ENCODE measurements at places on chromosomes 3 and 15.

GRCh38 chr3:110419096-110419495 is 652.5 kb upstream of the NECTIN3 start:
- no peak for DNase-seq

- peak; percentile 44 for DNase-seq
Measured at GRCh38 chr15:81296673-81297072, 27.3 kb downstream of the STARD5 start.

- DNase-seq, result no peak
Measured at GRCh38 chr15:63274427-63274826, 3.0 kb upstream of the APH1B start.

DNA sequence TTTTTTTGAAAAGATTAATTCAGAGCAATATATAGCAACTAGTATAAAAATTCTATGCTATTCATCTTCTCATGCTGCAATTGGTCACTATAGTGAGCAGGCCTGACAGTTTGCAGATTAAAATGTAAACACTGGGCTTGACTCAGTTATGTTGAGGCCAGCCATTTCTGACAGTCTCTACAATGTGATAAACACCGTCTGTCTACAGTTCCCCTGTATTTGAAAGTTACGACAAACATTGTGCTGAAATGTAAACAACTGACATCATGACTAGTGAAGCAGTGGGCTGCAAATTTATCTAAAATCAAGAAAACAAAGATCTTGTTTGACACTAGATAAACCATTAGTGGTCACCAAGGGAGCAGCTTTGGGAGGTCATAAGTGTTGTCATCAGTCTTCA is 197.4 kb downstream of the ISL2 start:
- no peak for DNase-seq

DNA sequence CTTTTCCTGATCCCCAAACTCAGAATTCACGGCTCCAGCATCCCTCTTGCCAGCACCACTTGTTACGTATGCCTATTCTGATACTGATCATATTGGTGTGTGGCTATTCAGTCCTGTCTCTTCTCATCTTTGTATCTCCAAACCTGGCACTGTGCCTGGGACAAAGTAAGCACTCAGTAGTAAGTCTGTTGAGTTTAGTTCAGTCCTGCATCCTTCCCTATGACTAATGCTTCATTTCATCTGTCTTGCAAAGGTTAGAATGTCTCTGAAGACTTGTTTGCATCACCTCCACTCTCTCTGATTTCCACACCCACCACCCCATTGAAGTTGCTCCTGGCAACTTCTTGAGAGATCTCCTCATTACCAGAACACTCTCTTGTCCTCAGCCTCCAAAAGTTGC is 80.3 kb downstream of the HMG20A start:
- DNase-seq, result no peak

DNA sequence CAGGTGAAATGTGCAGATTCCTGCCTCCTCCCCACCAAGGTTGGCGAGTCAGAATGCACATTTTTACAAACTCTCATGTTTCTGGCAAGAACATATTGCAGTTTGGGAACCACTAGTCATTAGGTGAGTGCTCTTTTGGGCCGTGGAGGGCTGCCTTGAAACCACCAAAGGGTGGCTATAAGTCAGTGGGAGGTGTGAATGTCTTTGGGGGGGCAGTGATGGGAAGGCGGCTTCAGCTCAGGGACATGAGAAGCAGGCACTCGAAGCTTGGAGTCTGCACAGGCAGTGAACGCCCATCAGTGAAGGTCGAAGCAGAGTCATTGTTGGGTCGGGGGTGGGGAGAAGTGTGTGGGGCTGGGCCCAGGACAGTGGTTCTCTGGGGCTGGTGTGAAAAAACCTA is 1.1 kb downstream of the NOX5 start:
- DNase-seq, result no peak

- no peak for DNase-seq
Measured at GRCh38 chr3:72155391-72156064, 370.6 kb upstream of the PROK2 start.
